ENCODE measurements at places on chromosomes 2 and 18.

DNA sequence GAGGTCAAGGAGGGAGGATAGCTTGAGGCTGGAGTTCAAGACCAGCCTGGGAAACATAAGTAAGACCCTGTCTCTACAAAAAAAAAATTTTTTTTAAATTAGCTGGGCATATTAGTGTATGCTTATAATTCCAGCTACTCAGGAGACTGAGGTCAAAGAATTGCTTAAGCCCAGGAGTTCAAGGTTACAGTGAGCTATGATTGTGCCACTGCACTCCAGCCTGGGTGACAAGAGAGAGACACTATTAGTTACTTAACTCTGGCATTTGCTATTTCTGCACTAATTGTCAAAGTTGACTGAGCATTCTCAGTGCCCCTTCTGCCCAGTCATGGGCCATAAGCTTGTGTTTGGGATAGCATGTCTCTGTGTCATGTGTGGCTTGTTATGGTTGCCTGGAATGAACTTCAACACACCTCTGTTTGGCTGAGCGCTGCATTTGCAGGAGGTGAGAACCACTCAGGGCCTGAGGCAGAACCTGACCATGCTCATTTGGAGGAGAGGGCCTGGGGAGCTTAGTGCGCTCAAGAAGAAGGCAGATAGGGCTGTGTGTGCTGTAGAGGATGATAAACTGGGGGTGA, 77.7 kb downstream of the SH3RF3 start:
- no peak for DNase-seq

- DNase-seq = no peak
Measured at GRCh38 chr2:8004250-8004681, 677.6 kb upstream of the ID2 start.

DNA sequence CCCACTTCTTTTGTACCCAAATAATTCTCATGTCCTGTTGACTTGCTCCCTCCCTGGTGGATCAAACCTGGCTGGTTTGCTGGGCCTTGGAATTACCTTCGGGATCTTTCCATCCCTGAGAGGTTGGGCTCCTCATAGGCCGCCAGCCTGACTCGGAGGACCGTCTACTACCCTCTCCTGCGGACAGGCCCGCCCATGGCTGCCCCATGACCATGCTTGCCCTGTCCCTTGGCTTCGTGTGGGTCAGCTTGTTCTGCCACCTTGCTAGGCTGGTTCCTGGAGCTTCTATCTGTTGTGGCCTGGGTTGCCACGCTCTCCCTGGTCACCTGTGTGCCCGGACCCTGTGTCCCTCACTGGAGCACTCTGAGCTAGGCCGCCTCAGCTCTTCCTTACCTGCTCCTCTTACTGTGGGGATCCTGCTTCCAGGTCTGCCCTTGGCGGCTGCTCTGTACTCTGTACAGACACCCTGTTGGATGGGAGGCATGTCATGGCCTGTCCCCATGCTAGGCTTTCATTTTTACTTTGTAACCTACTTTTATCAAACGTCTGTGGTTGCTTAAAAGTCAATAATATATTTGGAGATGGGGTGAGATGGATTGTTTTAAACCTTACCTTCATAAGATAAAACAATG, 29.7 kb upstream of the FHL2 start:
- DNase-seq = no peak

DNA sequence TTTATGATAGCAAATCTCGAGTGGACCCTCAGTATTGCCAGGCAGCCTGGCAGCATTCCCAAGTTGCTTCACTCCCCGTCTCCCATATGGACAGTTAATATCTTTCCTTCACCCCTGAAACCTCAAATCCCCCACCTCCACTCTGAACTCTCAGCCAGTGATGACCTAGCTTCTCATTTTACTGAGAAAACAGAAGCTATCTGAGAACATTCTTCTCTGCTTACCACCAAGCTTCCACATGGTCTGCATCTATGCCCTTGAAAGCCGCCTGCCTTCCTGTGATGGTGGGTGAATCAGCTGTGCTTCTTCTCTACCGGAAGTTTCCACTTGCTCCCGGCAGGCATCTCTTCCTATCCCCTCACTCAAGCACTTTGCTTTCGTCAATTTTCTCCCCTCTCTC, 529.2 kb downstream of the EPHA4 start:
- DNase-seq = no peak

DNA sequence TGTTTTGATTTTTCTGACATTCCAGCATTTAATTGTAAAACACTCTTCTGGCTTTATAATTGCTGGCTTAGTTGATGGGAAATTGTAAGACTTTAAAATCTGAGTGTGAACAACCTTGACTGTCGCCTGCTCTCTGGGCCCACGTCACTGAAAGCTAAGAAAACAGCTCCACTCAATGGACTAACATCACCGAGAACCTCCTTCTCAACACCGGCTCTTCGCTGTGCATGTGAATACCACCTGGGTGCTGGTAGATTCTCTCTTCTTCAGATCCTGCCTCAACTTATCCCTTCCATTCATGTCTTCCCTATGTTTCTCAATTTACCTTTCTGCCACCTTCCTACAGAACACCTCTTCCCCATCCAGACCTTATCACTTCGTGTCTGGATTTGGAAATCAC, 523.1 kb upstream of the ID2 start:
- DNase-seq = no peak

DNA sequence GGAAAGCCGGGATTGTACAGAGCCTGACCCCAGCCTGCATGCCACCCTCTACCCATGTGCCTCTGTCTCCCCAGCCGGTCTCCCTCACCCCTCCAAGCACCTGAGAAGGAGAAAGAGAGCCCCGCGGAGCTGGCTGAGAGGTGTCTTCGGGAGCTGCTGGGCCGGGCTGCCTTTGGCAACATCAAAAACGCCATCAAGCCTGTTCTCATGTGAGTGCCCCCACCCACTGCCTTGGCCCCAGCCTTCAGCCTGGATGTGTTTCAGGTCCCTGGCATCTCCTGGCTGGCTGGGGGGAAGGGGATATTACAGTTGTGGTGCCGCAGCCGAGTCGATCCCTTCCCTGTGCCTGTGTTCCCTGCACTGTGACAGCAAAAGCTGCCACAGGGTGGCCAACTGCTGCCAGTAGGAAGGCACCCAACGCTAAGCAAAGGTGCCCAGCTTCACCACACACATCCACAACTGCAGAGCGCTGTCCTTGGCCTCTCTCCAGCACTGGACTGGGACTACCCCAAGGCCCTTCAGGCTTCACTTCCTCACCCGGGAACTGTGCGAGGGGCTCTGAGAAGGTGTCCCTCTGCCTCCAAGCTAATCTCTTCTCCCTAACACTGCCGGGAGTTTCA, 38.4 kb downstream of the POMC start:
- DNase-seq = no peak

GRCh38 chr18:70036771-70037347, 89.2 kb upstream of the CD226 start:
- DNase-seq = no peak
